Breast epithelium (tissue), 4 donors: ENCODE measurements at places on chromosomes 1 and 21. TPM values are rescaled to one million over a fixed set of nuclear protein-coding genes. Genes with fewer than 3 reads are reported as not detected.
A peak's percentile ranks its signal among the peaks of the same experiment; 100 is the strongest.

GPR37L1 gene
- total RNA-seq = not detected

RNU1-3 gene
- total RNA-seq = under 0.01 TPM

- H3K4me3 ChIP-seq = no peak overlapping the region
- DNase-seq = no peak
These were observed 229.6 kb upstream of the ESRRG start for GRCh38 chr1:216952864-216953263.

GRCh38 chr21:41794600-41794999 is 27.7 kb upstream of the RIPK4 start:
- H3K36me3 ChIP-seq = no peaks in the 10 kb centered on the region
- no peak for DNase-seq
- H3K4me3 ChIP-seq = no peak overlapping the region
- H3K4me1 ChIP-seq = no peaks in the 10 kb centered on the region
- no peaks in the 10 kb centered on the region for H3K27me3 ChIP-seq

IQGAP3 gene
- total RNA-seq = 1.4 TPM

GRCh38 chr1:212235857-212236256 is 49.4 kb upstream of the PPP2R5A start:
- H3K4me1 ChIP-seq = no peaks in the 10 kb centered on the region
- H3K4me3 ChIP-seq = no peak overlapping the region
- H3K27me3 ChIP-seq = no peaks in the 10 kb centered on the region

OLFML3 gene
- 155 TPM for total RNA-seq

DNA sequence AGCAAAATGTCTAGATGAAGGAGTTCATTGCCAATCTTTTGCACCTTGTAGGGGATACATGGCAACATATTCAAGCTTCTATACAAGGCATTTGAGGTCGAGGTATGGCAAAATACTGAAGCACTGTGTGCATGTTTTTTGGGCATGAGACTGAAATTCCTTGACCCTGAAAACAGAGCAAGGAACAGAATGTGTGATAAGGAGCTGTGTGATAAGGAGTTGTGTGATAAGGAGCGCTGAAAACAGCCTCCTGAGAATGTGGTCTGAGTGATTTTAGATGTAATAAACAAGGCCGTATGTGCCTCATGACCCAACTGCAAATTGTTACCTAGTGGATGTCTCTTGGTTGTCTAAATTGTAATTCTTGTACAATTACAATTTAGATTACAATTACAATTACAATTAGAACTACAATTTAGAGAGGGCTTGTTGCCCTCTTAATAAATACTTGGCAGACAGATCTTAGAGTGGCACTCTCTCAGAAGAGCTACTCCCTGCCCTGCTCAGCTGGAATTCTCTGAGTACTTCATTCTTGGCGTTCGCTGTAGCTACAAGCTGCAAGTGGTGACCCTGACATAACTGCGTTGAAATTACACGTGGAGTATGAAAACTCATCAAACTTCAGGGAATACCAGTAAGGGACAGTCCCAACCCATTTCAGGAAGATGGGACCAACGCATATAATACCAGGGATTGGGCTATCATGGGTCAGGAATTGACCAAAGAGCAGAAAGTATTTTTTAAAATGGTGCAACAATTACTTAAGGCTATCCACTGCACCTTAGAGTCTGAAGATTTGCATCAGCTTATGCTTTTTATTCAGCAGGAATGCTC is 20.0 kb upstream of the ITLN1 start:
- DNase-seq = no peak
- H3K27me3 ChIP-seq = no peaks in the 10 kb centered on the region
- no peaks in the 10 kb centered on the region for H3K36me3 ChIP-seq
- no peaks in the 10 kb centered on the region for H3K4me1 ChIP-seq
- H3K27ac ChIP-seq = no peak overlapping the region

NEK2 gene
- 1.8 TPM for total RNA-seq

DNA sequence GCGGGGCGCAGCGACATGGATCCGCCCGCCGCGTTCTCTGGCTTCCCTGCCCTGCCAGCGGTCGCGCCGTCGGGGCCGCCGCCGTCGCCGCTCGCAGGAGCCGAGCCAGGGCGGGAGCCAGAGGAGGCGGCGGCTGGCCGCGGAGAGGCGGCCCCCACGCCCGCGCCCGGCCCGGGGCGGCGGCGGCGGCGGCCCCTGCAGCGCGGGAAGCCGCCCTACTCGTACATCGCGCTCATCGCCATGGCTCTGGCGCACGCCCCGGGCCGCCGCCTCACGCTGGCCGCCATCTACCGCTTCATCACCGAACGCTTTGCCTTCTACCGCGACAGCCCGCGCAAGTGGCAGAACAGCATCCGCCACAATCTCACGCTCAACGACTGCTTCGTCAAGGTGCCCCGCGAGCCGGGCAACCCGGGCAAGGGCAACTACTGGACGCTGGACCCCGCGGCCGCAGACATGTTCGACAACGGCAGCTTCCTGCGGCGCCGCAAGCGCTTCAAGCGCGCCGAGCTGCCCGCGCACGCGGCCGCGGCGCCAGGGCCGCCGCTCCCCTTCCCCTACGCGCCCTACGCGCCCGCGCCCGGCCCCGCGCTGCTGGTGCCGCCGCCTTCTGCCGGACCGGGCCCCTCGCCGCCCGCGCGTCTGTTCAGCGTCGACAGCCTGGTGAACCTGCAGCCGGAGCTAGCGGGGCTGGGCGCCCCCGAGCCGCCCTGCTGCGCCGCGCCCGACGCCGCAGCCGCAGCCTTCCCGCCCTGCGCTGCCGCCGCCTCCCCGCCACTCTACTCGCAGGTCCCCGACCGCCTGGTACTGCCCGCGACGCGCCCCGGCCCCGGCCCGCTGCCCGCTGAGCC is 459 bp downstream of the FOXE3 start:
- H3K4me3 ChIP-seq = peak overlapping the region; percentile 11
- no peak for DNase-seq
- H3K27me3 ChIP-seq = peaks cover 2% of the 10 kb centered on the region
- H3K36me3 ChIP-seq = no peaks in the 10 kb centered on the region

DNA sequence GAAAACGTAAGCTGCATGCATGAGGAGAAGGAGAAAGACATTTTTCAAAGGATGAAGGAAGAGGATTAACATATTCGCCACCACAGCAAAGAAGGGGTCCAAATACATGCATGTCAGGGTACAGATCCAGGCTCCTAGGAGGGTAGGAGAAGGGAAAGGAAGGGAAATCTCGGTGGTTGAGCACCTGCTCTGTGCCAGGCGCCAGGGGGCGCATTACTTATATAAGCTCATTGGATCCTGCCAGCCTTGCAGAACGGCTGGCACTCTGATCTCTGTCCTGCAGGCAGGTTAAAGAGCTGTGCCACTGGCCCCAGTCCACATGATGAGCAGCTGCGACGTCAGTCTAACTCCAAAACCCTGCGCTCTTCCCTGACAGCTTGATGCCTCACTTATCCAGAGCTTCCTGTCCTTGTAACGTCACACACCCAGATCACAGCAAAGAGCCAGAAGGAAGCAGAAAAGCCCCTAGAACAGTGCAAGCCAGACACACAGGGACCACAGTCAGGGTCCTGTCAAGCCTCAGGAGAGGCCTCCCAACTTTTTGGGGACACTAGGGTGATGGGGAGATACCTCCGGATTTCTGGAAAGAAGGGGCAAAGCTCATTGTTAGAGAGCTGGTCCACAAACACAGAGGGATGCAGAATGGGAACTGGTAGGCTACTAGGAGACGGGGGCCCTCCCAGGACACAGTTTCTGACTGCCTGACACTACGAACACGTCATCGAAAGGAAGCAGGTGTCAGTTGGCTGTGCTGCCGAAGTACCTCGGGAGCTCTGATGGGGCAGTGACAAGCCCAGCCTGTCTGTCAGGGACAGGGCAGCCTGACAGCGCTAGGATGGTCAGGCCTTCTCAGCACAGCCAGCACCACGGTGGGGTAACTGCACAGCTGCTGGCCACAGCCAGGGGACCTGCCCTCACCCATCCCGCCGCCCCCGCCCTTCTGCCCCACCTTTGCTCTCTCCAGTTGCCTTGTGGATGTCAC is 99.1 kb downstream of the BEND5 start:
- no peaks in the 10 kb centered on the region for H3K4me1 ChIP-seq
- no peaks in the 10 kb centered on the region for H3K27me3 ChIP-seq
- H3K4me3 ChIP-seq = no peak overlapping the region
- no peak for DNase-seq
- H3K36me3 ChIP-seq = no peaks in the 10 kb centered on the region
- H3K27ac ChIP-seq = no peak overlapping the region
